Stimulated activated CD8-positive, alpha-beta memory T cell treated with anti-CD3 and anti-CD28 coated beads, Interleukin-4, amount 100 ng/mL, for 1 hour (primary cell): ENCODE measurements at places on chromosomes 13 and 19.

GRCh38 chr13:46369506-46370277 lies 17.4 kb downstream of the RUBCNL start:
- DNase-seq = no peak

GRCh38 chr13:99585609-99586008 lies 84.3 kb downstream of the TM9SF2 start:
- no peak for DNase-seq

DNA sequence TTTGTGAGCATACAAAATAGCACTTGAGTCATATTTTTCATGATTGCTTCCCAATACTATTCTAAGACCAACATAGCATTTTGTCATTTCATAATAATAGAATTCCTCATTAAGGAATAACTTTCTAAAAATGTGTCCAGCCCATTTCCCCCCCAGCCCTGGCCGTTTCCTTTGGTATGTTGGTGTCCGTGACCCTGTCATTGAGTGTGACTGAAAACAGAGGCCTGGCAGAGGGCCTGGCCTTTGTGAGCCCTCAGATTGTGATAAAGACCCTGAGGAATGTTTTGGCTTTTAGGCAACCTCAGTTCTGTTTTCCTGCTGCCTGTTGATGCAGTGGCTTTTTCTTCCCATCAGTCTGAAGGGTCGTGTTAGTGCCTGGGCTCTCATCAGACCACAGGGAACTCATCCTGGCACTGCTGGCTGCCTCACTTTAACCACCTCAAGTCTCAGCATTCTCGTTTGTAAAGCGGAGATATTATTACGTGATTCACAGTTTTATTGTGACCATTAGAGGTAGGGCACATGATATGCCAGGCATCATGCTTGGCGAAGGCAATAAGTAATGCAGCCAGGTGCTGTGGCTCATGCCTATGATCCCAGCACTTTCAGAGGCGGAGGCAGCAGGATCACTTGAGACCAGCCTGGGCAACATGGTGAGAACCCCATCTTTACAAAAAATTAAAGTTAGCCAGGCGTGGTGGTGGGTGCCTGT lies 13.8 kb downstream of the SPINT2 start:
- no peak for DNase-seq

GRCh38 chr19:44677019-44677811 lies 5.9 kb downstream of the CEACAM19 start:
- no peak for DNase-seq

DNA sequence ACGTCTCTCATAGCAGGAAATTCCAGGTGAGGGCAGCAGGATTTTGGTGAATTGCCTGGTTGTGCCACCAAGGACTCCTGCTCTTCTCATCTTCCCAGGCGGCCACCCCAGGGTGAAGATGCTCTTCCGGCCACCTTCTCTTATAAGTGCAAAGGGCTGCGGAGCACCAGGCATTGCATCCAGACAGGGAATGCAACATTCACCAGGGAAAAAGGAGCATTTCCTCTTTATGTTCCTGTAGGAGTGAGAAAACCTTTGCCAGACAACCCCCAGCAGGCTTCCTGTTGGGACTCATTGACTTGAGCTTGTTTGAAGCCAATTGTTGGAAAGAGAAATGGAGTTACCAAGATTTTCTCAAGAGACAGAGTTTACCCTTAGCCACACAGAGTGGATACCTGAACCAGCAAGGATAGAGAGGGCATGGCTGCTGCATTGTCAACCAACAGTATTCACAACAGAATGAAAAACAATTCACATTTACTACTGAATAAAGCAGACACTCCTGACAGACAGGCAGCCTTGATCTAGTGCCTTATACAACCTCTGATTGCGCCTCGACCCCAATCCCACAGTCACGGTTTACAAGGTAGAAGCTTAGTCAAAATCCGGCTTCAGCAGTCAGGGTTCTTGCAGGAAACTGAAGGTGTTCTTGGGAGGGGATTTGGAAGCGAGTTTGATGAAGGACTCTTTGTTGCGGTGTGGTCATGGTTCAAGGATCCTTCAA lies 1.8 kb upstream of the ATP11A start:
- DNase-seq = no peak

- DNase-seq = no peak
These were observed 72.6 kb upstream of the TSHZ3 start for GRCh38 chr19:31421856-31422255.

DNA sequence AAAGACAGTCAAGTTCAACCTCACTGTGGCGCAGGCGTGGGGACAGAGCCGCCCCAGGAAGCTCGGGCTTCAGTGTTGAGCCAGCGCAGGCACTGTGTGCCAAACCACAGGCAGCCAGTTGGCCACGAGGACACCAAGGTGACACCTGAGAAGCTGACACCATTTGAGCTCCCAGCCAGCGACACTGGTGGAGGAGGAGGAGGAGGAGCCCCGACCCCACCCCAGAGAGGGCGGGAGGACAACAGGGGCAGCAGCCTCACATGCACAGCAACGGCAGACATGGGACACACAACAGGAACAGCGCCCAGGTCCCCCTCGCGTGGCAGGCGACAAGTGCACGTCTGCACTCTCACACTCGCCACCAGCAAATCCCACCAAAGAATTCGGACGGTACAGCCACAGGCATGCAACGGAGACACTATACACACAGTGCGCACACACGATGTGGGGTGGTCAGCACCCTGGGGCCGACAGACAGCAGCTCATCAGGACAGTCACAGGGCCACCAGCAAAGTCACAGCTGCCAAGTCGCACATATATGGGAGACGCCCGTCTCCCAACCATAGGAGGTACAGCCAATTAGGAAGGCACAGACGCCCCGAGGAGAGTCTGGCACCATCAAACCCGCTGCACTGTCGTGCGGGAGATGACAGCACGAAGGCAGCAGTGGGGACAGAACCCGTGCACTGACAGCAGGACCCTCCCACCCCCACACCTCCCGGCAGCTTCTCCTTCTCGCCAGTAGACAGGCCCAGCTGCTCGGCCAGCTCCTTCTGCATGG lies 3.4 kb downstream of the EIF3G start:
- no peak for DNase-seq

- no peak for DNase-seq
These were observed 1048.4 kb downstream of the SLITRK1 start for GRCh38 chr13:82833923-82834322.

- DNase-seq = no peak
These were observed 2.6 kb downstream of the ZNF784 start for GRCh38 chr19:55621673-55622231.

DNA sequence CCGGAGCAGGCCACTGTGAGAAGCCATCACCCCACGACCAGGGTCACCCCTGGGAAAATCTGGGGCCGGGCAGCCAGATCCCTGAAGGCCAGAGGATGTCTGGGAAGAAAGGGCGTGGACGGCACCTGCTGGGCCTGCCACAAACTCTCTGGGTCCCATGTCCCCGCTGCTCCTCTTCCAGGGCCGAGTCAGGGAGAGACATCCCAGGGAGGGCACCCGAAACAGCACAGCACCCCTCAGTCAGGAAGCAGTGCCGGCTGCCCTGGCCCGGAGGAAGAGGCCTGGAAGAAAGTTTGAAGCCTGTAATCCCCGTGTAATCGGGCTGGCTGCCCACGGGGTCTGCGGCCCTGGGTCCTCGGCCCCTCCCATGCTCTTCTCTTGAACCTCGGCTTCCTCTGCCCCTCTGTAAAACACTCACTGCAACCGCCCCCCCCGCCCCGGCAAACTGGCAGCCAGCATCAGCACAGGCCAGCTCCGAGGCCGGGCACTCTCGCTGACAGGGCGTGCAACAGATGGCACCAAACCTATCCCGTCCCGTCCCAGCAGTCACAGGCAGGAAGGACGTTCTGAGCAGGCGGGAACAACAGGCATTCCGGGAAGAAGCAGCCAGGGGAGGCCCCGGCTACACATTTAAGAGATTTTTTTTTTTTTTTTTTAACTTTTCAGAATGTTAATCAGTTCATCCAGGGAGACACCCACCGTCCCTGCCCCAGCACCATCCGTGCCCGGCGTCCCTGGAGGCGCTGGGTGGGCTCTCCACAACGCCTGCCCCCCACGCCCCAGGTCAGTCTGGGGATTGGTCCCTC lies 1.5 kb downstream of the SBNO2 start:
- no peak for DNase-seq

GRCh38 chr13:85432881-85433280 lies 366.3 kb downstream of the SLITRK6 start:
- no peak for DNase-seq

DNA sequence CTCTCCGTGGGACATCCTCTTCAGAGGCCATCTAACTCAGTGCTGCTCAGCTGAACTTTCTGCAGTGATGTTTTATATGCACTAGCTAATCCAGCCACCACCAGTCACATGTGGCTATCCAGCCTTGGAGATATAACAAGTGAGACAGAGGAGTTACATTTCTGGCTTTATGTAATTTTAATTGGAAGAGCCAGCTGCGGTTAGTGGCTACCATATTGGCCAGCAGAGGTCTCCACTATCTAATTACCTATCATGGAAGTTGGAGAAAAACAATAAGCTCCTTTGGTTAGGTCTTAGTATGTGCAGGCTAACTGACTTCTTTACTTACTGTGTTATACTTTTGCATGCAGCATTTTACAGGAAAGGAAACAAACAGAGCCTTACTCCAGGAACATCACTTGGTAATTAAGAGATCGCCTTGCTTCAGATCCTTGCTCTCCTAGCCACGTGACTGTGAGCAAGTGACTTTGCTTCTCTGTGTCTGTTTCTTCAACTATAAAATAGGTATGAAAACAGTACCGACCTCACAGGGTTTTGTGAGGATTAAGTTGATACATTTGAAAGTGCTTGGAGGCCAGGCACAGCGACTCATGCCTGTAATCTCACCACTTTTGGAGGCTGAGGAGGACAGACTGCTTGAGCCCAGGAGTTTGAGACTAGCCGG lies 1.6 kb upstream of the KLK10 start:
- DNase-seq = no peak

GRCh38 chr19:17965370-17966128 lies 1.4 kb upstream of the KCNN1 start:
- no peak for DNase-seq

- DNase-seq = no peak
These were observed 92.7 kb upstream of the GPR12 start for GRCh38 chr13:26853323-26853722.

DNA sequence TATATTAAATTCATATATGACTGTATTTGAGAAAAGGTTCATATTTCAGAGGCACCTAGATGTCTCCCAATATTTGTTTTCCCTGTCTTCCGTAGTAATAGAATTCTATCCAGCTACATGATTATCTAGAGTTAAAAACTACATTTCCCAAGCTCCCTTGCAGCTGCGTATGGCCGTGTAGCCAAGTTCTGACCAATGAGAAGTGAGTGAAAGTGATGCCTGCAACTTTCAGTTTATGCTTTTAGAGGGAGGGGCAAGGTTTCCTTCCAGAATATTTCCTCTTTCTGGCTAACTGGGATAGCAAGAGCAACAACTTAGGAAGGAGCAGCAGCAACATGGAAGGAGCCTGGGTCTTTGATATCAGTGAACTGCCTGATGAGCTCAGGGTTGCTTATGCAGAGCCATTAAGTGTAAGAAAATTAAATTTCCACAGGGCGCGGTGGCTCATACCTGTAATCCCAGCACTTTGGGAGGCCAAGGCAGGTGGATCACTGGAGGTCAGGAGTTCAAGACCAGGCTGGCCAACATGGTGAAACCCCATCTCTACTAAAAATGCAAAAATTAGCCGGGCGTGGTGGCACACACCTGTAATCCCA lies 23.2 kb upstream of the CYP2A13 start:
- DNase-seq = no peak

DNA sequence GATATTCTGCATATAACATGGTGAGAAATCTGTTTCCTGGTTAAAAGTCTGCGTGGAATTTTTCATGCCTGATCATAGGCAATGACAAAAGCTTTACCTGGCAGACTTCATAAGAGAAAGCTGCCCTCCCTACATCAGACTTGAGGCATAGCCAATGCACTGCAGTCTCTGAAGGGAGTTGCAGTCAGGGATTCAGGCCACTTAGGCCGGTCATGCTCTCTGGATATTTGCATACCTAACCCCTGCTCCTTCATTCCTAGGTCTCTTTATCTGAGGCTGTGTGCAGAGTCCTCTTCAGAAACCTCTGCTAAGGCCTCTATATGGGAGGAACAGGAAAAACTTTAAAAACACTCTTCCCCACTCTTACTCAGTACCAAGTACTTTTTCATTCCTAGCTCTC lies 287.4 kb downstream of the PCDH17 start:
- no peak for DNase-seq

- no peak for DNase-seq
These were observed 9.5 kb downstream of the ZNF432 start for GRCh38 chr19:52039169-52039568.

DNA sequence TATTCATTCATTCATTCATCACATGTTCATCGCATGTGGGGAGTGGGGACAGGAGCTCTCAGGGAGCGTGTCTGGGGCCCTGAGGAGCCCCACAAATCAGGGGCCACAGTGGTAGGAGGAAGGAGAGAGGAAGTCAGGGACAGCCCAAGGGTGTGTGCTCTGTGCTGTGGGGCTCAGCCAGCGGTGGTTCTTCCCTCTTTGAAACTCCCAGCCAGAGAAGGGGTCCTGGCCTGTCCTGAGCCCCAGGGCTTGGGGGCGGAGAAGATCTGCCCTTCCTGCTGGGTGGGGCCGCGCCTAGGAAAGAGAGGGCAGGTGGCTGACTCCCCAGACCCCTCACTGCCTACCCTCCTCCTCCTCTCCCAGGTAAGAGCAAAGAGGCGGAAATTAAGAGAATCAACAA lies 14.6 kb downstream of the AP2A1 start:
- no peak for DNase-seq

- no peak for DNase-seq
These were observed 14.7 kb upstream of the PDCD5 start for GRCh38 chr19:32566246-32566830.

DNA sequence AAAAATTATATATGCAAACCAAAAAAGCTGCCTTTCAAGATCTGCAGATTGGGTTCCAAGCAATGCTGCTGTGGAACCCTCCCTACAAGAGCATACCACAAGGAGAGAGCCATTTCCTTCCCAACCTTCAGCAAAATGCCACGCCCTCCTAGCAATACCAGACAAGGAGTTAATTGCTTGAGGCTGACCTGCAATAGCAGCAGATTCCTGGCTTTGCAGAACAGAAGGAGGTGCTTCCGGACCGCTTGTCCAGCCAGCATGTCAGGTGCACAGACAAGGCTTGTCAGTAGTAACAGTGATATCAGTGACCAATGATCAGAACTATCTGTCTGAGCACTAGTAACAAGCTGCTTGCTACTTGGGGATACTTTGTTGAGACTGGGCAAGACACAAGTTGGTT lies 301.6 kb downstream of the FGF14 start:
- DNase-seq = no peak

- no peak for DNase-seq
These were observed 462.5 kb downstream of the KLF12 start for GRCh38 chr13:73671732-73672131.

GRCh38 chr19:46515879-46516350 lies 20.2 kb upstream of the PNMA8B start:
- no peak for DNase-seq

GRCh38 chr13:110650436-110650835 lies 35.1 kb downstream of the NAXD start:
- no peak for DNase-seq

DNA sequence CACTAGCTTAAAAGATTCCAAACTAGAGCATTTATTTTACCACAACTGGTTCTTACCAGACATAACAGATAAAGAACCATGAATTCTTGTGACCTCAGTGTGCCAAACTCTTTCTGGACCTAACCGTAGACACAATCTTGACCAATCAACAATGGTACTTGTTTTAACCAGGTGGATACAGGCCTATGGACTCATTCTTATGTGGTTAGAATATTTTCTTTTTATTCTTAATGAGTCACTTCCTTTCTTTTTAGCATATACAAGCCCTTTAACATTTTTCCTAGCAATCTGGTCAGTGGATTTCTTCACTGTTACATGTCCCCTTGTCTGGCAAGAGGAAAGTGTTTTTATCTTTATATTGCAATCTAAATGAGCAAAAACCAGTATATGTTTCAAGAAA lies 792.1 kb upstream of the SPRY2 start:
- no peak for DNase-seq
